ENCODE measurements at places on chromosomes 1 and 21.

- DNase-seq: no peak
Observed at GRCh38 chr1:233127157-233127556, 168.4 kb downstream of the PCNX2 start.

- DNase-seq: no peak
Observed at GRCh38 chr1:42876009-42876408, 29.6 kb downstream of the ZNF691 start.

DNA sequence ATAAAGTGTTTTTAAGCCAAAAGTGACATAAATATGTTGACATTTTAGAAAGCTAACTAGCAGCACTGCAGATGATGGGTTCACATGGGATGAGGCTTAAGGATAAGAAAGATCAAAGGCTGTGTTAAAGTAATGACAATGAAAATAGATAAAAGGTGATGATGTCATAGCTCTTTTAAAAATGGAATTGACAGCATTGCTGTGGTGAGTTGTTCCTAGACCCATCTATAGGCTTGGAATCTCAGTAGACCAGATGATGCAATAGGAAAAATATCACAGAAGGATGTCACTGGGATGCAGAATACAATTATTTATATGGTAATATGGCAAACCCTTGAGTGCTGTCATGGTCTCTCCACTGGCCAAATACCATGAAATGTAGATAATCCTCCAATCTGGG lies 286.0 kb downstream of the PLA2G4A start:
- no peak for DNase-seq

- DNase-seq: no peak
Observed at GRCh38 chr1:113106910-113107309, 33.9 kb downstream of the LRIG2 start.

DNA sequence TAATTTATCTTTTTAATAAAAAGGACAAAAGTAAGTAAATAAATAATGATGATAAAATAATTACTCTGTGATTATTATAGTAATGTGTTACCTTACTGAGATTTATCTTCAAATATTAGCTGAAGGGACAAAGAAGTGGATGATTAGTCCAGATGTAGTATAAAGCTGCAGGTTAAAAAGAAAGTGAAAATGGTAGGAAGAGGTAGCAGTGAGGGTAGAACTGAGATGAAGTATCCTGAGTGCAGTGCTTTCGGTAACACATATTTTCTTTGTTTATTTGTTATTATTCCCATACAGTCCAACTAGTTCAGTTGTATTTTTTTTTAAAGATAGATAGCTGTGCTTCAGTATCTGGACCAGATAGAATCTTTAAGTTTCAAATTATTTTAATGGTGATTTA lies 1203.5 kb downstream of the NCAM2 start:
- DNase-seq: no peak
